Right lobe of liver (tissue), 6 donors: ENCODE measurements at places on chromosomes 11 and 22. TPM values are rescaled to one million over a fixed set of nuclear protein-coding genes. Genes with fewer than 3 reads are reported as not detected.
A peak's percentile ranks its signal among the peaks of the same experiment; 100 is the strongest.

GAL3ST3 gene
- total RNA-seq, result not detected

DNA sequence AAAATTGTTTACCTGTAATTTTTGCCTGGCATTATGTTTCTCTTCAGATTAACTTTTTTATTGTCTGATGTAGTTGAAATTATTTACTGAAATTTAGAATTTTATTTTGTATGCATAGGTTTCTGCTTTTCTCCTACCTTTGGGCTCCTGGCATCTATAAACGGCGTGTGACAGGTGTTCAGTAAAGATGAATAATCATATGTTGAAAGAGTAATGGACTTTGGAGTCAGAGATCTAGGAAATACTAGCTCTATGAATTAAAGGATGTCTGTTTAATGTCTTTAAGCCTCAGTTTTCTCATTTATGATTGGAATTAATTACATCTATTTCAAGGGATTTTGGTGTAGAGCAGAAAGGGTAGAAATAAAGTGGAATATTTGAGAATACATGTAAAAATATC is 7.2 kb upstream of the ANGPTL5 start:
- H3K4me3 ChIP-seq, result no peak overlapping the region
- no peak overlapping the region for H3K27ac ChIP-seq
- DNase-seq, result no peak
- no peaks in the 10 kb centered on the region for H3K36me3 ChIP-seq
- no peaks in the 10 kb centered on the region for H3K4me1 ChIP-seq

GTSE1 gene
- 0.32 TPM for total RNA-seq

- H3K4me1 ChIP-seq, result no peaks in the 10 kb centered on the region
- no peaks in the 10 kb centered on the region for H3K27me3 ChIP-seq
- DNase-seq, result no peak
- H3K36me3 ChIP-seq, result no peaks in the 10 kb centered on the region
Measured at GRCh38 chr11:131945706-131946105, 575.3 kb downstream of the NTM start.

GRCh38 chr22:29206372-29207242 is 911 bp downstream of the EMID1 start:
- H3K4me1 ChIP-seq, result no peaks in the 10 kb centered on the region
- no peak overlapping the region for H3K27ac ChIP-seq
- peak overlapping the region; percentile 52 for H3K4me3 ChIP-seq
- no peak for DNase-seq
- no peaks in the 10 kb centered on the region for H3K36me3 ChIP-seq

- DNase-seq, result no peak
- H3K27me3 ChIP-seq, result no peaks in the 10 kb centered on the region
- no peak overlapping the region for H3K27ac ChIP-seq
- H3K36me3 ChIP-seq, result no peaks in the 10 kb centered on the region
- no peak overlapping the region for H3K4me3 ChIP-seq
Measured at GRCh38 chr11:115644856-115645255, 140.6 kb upstream of the CADM1 start.

- no peaks in the 10 kb centered on the region for H3K4me1 ChIP-seq
- no peaks in the 10 kb centered on the region for H3K27me3 ChIP-seq
- H3K4me3 ChIP-seq, result no peak overlapping the region
- H3K36me3 ChIP-seq, result no peaks in the 10 kb centered on the region
Measured at GRCh38 chr11:128832121-128832497, 35.0 kb downstream of the KCNJ1 start.

GRCh38 chr11:84824624-84825023 is 802.5 kb downstream of the DLG2 start:
- DNase-seq, result no peak
- no peaks in the 10 kb centered on the region for H3K36me3 ChIP-seq
- H3K4me1 ChIP-seq, result no peaks in the 10 kb centered on the region
- H3K27ac ChIP-seq, result no peak overlapping the region

- no peak overlapping the region for H3K4me3 ChIP-seq
- no peaks in the 10 kb centered on the region for H3K27me3 ChIP-seq
- peaks cover 86% of the 10 kb centered on the region for H3K36me3 ChIP-seq
- no peak overlapping the region for H3K27ac ChIP-seq
- no peaks in the 10 kb centered on the region for H3K4me1 ChIP-seq
- no peak for DNase-seq
Measured at GRCh38 chr11:47620836-47621378, 21.5 kb downstream of the MTCH2 start.

DNA sequence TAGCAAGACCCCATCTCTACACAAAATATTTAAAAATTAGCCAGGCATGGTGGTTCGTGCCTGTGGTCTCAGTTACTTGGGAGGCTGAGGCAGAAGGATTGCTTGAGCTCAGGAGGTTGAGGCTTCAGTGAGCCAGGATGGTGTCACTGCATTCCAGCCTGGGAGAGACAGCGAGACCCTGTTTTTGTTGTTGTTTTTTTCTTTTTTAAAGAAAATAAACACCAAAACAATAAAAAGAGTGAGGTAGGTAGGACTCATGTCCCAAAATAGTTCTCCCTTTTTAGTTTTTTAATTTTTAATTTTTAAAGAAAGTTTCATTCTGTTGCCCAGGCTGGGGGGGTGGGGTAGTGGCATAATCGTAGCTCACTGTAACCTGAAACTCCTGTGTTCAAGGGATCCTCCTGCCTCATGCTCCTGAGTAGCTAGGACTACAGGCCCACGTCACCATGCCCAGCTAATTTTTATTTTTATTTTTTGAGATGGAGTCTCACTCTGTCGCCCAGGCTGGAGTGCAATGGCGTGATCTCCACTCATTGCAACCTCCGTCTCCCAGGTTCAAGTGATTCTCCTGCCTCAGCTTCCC is 25.5 kb upstream of the MALAT1 start:
- peaks cover 14% of the 10 kb centered on the region for H3K4me1 ChIP-seq
- H3K27me3 ChIP-seq, result no peaks in the 10 kb centered on the region
- H3K36me3 ChIP-seq, result no peaks in the 10 kb centered on the region
- DNase-seq, result no peak
